AG04450 (cell line): ENCODE measurements at places on chromosomes 5 and 9.
A peak's percentile ranks its signal among the peaks of the same experiment; 100 is the strongest.

DNA sequence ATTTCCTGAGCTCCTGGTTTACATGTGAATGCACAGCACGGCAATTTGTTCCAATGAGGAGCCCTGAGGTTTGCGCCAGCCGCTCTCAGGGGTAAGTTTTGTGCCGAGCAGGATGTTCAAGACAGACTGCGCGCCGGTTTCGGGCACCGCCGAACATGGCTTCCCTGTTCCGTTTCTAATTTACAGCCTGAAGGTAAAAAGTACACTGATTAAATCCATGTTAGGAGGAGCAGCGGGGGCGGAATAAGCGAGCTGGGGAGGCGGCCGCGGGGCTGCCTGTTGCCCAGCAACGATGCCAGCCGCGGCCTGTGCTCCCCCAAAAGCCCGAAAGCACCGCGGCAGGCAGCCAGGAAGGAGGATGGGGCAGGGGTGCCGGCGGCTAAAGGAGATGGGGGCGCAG is 6.4 kb downstream of the SOWAHA start:
- no peak for DNase-seq

DNA sequence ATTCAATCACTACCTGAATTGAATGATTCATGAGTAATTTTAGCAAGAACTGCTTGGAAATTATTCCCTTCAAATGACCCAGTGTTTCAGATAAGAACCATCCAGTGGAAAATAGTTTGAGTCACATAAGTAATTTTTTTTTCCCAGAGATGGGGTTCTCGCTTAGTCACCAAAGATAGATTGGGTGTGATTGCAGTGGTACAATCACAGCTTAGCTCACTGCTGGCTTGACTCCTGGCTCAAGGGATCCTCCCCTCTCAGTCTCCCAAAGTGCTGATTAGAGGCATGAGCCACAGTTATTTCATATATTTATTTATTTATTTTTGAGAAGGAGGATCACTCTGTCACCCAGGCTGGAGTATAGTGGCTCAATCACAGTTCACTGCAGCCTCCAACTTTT is 574.5 kb upstream of the ARRDC3 start:
- DNase-seq, result no peak

GRCh38 chr9:87890837-87891236 is 8.2 kb downstream of the SPATA31E1 start:
- no peak for DNase-seq

- no peak for DNase-seq
Observed at GRCh38 chr5:115775999-115776398, 40.5 kb downstream of the CDO1 start.

- peak; percentile 47 for DNase-seq
Observed at GRCh38 chr9:115035841-115036612, 81.9 kb downstream of the TNC start.

DNA sequence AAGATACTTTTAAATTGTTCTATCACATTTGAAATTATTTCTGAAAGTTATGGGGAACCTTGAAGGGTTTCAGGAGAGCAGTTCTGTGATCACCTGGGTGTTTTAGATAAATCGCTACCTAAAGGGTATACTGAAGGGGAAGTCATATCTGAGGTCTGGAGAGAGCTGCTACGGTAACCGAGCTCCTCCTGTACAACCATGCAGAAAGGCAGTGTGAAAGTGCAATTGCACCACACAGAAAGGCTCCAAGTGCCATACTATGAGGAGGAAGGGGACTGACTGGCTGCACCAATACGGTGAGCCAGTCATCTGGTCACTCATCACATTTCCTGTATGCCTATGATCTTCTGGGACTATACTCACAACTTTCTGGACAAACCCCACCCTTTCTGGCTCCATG is 241.4 kb upstream of the SLC24A2 start:
- DNase-seq, result no peak

- DNase-seq, result no peak
Observed at GRCh38 chr5:86983208-86983607, 284.5 kb upstream of the RASA1 start.

- no peak for DNase-seq
Observed at GRCh38 chr9:136140966-136141365, 22.3 kb upstream of the TMEM250 start.

- no peak for DNase-seq
Observed at GRCh38 chr9:133396952-133397351, 20.8 kb downstream of the STKLD1 start.
